ENCODE measurements at places on chromosomes 2 and 18.

GRCh38 chr2:54632733-54633692, 90.4 kb upstream of the EML6 start:
- no peak for DNase-seq

- DNase-seq, result no peak
Observed at GRCh38 chr2:137333386-137334165, 568.2 kb downstream of the THSD7B start.

DNA sequence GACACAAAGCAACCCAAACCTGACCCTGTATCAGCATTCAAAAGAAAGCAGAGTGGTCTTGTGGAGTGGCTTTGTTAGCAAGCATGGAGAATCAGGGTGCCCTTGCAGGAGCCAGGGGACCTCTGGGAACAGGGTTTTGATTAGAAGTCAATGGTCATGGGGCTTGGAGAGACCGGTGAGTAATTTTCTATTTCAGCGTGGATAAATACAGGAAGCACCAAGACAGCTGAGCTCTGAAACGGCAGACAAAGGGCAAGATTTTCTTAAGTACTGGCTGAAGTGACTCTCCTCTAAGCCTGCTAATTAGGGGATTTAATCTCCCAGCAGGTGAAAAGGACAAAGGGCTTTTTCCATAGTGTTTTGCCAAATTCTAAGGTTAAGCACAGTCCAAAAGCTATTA, 78.0 kb upstream of the GAREM1 start:
- no peak for DNase-seq

DNA sequence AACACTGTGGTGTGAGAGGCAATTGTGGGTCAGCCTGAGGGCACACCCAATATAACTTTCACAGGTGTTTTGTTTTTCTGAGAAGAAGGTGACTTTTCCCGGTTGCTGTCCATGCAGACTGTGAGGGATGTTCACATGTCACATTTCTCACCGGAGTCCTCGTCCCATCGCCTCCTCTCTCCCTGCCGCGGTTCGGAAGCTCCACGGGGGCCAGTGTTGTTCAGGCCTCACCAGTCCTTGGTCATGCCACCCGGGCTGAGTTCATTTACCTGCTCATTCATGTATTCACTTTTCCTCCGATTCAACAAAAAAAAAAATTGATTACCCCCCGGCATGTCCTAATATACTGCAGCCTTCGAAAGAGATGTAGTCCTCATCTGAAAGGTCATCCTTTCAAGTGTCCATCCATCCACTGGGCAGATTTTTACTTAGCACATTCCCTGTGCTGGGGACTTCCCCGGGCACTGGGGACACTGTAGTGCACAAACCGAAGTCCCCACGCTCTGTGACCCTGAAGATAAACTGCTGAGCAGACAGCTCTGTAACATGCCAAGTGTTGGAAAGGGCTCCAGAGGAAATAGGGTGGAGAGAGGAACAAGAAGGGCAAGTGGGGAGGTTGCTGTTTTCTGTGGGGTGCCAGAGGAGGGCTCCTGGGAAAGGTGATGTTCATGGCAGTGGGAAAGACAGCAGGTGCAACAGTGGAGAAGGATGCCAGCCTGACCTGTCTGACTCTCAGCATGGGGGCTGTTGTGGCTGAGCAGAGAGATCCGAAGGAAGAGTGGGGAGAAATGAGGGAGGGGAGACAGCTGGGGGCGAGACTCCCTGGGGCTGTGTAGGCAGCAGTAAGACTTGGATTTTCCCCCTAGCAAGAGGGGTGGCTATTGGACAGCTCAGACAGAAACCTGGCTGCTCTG, 22.4 kb downstream of the LRRFIP1 start:
- DNase-seq, result no peak

DNA sequence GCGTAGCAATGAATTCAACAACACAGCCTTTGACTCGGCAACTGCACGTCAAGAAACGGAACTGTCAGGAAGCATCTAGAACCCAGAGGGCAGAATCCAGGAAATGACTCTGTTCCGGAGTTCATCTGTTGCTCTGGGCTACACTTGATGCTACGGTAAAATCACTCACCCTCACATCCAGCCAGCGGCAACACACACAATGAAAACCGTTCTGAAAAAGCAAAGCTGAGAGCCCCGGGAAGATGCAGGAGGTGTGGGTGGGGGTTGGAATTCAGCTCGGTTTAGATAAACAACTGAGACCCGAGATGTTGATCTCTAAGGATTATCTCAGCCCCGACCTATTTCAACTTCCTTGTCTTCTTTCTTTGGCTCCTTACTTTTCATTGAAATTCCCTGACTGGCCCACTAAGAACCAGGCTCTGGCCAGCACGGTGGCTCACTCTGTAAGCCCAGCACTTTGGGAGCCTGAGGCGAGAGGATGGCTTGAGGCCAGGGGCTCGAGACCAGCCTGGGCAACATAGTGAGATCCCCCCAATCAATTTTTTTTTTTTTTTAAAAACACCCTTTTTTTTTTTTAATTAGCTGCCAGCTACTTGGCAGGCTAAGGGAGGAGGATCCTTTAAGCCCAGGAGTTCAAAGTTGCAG, 13.3 kb upstream of the RAB17 start:
- DNase-seq, result no peak

DNA sequence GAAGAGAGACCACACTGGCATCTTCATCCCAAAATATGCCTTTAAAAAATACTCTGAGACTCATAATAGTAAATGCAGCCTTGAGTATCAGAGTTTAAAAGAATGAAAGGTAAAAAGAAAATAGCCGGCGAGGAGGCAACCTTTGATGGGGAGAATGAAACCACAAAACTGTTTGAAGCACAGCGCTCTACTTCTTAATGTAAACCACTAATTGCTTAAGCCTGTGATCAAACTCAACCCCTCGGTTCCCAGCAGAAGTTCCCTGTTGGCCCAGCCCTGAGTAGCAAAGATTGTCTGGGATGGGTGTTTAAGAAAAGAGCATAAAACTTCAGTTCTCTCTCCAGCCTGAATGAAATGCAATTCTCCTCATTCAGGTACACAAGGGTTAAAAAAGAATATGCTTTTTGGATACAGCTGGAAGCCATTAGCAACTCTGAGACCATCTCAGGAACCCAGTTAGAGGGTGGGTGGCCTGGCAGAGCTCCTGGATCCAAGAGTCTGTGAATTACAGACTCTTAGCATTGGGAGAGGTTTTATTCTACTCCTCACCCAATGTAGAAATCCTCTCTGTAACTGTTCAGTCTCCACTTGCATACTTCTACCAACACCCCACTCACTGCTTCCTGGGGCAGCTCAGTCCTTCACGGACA, 44.8 kb downstream of the VIT start:
- no peak for DNase-seq

- no peak for DNase-seq
Observed at GRCh38 chr18:77478646-77479442, 229.2 kb downstream of the GALR1 start.

DNA sequence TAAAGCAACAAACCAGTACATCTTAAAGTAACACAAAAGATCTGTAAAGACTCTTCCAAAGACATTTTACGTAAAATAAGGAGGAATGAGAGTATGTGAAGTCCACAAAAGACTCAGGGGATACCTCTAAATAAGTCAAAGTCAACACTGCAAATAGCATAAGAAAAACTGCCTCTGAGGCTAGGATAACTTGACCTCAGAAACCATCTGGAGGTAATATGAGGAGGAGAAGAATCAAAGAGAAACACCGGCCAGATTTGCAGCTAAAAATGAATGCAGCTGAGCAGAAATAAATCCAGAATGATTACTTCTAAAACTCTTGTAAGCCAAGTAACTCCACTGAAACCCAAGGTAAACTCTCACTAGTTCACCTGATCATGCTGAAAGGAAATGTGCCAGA, 52.2 kb upstream of the ERMN start:
- DNase-seq, result no peak

GRCh38 chr2:159131267-159131913, 155.1 kb downstream of the WDSUB1 start:
- DNase-seq, result no peak

DNA sequence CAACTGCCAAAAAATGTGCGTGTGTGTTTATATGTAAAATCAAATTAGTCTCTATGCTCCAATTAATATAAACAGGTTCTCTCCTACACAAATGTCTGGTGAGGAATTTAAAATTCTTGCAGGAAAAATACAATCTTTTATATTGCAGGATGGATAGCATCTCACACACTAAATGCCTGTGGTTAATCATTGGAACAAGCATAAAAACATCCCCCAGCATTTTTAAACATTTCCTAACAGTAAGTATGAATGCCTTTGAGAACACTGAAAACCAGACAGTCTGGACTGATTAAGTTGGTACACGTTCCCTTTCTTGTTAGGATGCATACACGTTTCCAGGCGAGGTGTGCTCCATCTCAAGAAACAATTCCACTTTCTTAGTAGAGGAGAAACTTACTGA, 29.9 kb upstream of the PDE1A start:
- DNase-seq, result no peak

DNA sequence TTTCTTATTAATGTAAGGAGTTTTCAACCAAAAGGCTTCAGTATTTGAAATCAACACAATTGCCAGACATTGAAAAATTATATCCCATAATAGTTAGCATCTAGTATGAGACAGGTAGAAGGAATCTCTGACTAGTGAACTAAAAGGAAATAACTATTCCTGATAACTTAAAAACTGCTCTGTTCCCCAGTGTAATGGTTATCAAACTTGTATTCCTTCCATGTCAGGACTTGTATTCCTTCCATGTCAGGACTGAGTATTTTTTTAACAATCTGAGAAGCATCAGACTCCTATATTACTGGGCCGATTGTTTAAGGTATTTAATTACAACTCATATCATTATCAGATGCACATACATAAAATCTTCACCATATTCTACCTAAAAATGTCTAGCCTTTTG, 238.5 kb downstream of the HNMT start:
- no peak for DNase-seq

GRCh38 chr2:118983133-118983532, 41.1 kb downstream of the MARCO start:
- DNase-seq, result no peak

DNA sequence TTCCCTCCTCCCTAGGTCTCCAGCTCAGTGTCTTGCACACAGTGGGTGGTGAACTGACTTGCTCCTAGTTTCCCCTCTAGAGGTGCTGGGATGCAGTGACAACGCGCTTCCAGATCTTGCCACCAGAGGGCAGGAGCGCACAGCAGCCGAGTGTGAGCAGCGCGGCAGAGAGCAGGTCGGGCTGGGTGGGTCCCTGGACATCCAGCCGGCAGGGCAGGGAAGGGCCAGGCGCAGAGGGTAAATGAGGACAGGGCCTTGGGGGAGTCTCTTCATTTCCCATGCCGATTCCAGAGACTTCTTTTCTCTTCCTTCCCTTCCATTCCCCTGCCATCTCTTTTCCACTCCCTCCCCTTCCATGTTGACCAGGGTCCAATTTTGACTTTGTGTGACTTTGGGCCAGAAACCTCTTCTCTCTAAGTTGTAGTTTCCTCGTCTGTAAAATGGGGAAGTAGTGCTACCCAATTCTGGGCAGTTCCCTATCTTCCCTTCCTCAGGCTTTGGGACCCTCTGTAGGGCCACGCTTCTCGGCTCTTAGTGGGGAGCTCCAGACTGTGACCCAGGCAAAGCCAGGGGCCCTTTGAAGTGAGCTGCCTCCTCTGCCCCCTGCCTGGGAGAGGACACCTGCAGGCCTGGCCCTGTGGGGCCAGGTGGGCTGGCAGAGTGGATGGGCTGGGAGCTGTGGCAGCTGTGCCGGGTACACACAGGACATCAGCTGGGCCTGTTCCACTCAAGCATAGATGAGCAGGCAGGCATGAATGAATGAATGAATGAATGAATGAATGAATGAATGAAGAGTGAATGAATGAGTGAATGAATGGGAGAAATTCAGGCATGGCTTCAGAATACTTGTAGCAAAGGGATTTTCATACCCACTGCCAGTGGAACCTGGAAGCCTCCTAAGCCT, 43.3 kb upstream of the TAF1B start:
- peak; percentile 95 for DNase-seq

GRCh38 chr2:105125920-105126319, 88.1 kb downstream of the MRPS9 start:
- DNase-seq, result no peak

DNA sequence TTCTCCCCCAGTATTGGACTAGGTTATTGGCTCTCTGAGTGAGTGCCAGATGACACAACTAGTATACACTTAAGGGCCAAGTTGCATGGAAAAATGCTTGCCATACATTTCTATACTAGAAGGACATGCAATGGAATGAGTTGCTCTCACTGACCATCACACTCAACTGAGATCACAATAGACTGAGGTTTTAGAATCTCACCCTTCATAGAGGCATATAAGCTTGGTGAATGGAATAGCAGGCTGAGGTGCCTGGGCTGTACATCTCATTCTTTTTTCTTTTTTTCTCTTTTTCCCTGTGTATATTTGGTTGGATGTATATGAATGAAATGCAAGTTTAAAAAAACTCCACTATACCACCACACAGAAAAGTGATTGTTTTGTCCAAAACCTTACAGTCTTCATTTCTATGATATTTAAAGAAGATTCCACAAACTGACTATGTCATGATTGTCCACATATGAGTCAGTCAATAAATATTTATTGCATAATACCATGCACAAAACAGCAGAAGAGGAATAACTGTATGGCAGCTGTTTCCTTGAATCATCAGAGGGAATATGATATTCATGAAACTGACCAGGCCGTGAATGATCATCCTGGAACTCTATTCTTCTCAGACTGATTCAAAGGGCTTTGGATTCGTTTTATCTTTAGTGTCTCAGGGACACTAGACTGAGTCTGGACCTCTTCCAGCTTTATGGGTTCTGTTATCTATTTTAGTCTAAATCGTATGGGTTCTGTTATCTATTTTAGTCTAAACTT, 122.6 kb upstream of the STK17B start:
- no peak for DNase-seq
